ENCODE measurements at places on chromosomes 6 and 20. TPM values are rescaled to one million over a fixed set of nuclear protein-coding genes. Genes with fewer than 3 reads are reported as not detected.

Gene OGFRL1
- total RNA-seq: 5.6 TPM

Gene ABCC10
- 35.8 TPM for total RNA-seq

- H3K4me1 ChIP-seq: peaks cover 9% of the 10 kb centered on the region
- H3K27me3 ChIP-seq: no peaks in the 10 kb centered on the region
- DNase-seq: no peak
- H3K27ac ChIP-seq: no peak overlapping the region
- H3K36me3 ChIP-seq: no peaks in the 10 kb centered on the region
Observed at GRCh38 chr20:32999603-33000250, 4.5 kb downstream of the SUN5 start.

GRCh38 chr6:44504301-44504791, 116.8 kb downstream of the CDC5L start:
- no peak overlapping the region for H3K27ac ChIP-seq
- H3K36me3 ChIP-seq: no peaks in the 10 kb centered on the region
- H3K4me1 ChIP-seq: no peaks in the 10 kb centered on the region
- no peaks in the 10 kb centered on the region for H3K27me3 ChIP-seq

Gene SF3B5
- 265 TPM for total RNA-seq

- H3K4me1 ChIP-seq: peaks cover 22% of the 10 kb centered on the region
- H3K27ac ChIP-seq: no peak overlapping the region
- no peaks in the 10 kb centered on the region for H3K27me3 ChIP-seq
- no peaks in the 10 kb centered on the region for H3K36me3 ChIP-seq
- DNase-seq: no peak
Observed at GRCh38 chr20:52311209-52311794, 119.7 kb upstream of the ZFP64 start.

GRCh38 chr6:21398741-21399325, 194.7 kb upstream of the SOX4 start:
- no peak overlapping the region for H3K4me3 ChIP-seq
- H3K36me3 ChIP-seq: no peaks in the 10 kb centered on the region
- H3K4me1 ChIP-seq: no peaks in the 10 kb centered on the region
- H3K27ac ChIP-seq: no peak overlapping the region

- H3K4me1 ChIP-seq: no peaks in the 10 kb centered on the region
- H3K27ac ChIP-seq: no peak overlapping the region
Observed at GRCh38 chr20:23602241-23602640, 3.5 kb downstream of the CST9 start.

Gene SAMD5
- 0.04 TPM for total RNA-seq

- no peaks in the 10 kb centered on the region for H3K36me3 ChIP-seq
- no peak overlapping the region for H3K27ac ChIP-seq
- H3K4me3 ChIP-seq: no peak overlapping the region
- H3K27me3 ChIP-seq: no peaks in the 10 kb centered on the region
- DNase-seq: no peak
Observed at GRCh38 chr6:84560436-84561390, 203.7 kb downstream of the TBX18 start.

Measured in CD8-positive, alpha-beta memory T cell (primary cell).